HFF-Myc (cell line): ENCODE measurements at places on chromosomes 6 and 20.

DNA sequence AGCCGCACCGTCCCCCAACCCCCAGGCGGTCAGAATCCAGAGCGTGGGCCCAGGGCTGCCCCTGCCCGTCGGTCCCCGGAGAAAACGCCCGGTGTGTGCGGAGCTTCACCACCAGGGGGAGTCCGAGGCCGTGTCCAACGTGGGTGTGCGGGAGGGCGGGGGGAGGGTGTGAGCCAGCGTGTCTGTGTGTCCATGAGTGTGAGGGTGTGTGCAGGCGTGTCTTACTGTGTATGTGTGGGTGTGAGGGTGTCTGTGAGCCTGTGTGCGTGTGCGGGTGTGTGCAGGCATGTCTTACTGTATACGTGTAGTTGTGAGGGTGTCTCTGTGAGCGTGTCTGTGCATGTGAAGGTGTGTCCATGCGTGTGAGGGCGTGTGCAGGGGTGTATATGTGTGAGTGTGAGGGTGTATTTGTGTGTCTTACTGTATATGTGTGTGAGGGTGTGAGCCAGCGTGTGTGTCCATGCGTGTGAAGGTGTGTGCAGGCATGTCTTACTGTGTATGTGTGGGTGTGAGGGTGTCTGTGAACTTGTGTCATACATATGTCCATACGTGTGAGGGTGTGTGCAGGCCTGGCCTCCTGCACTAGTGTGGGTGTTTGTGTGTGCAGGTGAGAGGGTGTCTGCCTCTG is 24.6 kb upstream of the GATA5 start:
- DNase-seq = no peak

- no peak for DNase-seq
Observed at GRCh38 chr6:97195117-97195516, 87.9 kb downstream of the MMS22L start.

DNA sequence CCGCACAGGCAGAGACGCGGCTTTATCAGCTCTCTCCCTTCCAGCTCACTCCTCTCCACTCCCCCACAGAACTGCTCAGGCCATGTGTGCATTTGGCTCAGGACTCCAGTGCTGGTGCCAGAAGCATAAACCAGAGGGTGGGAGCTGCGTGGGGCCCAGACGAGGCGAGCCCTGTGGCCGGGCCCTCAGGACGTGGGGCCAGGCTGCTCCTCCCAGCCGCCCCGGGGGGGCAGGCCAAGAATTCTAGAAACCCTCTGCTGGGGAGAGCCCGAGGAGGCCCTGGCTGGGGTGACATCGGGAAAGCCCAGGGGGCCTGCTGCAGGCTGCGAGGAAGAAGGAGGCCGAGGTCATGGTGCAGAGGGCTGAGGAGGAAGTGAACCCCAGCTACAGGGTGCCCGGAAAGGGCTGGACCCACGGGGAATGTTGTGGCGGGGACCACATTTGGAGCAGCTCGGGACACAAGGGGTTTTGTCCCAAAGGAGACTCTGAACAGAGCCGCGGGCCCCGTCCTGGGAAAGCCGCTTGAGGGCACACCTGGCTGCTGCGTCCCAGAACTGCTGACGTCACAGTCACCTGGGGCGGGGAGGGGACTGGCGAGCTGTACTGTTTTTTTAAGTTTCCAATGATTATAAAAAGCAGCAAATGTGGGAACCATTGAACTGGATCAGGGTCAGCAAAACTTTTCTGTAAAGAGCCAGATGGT is 107.1 kb downstream of the BANF2 start:
- DNase-seq = peak; percentile 66

DNA sequence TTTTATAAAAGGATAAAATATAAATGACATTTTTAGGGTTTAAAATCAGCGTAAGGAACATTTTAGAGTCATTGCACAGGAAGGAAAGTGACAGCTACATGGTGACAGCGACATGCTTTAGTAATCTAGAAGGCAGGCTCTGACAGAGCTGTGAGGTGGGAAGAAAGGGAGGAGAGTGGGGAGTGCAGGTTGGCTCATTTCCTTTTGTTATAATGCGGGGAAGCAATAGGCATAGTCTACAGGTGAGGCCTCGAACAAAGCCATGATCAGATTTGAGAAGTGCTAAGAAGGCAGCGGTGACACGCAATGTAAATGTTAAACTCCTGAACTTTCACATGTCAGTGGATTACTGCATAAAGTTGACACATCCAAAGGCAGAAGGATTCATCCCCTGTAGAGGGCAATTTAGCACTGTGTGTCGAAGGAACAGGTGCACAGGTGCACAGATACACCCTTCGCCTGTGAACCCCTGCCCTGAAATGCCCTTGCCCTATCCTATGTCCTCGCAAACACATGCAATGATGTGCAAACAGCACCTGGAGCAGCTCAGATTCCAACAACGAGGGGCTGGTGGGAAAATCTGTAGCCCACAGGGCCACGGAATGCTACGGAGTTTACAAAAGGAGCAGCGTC is 32.4 kb upstream of the SMOC2 start:
- DNase-seq = no peak

DNA sequence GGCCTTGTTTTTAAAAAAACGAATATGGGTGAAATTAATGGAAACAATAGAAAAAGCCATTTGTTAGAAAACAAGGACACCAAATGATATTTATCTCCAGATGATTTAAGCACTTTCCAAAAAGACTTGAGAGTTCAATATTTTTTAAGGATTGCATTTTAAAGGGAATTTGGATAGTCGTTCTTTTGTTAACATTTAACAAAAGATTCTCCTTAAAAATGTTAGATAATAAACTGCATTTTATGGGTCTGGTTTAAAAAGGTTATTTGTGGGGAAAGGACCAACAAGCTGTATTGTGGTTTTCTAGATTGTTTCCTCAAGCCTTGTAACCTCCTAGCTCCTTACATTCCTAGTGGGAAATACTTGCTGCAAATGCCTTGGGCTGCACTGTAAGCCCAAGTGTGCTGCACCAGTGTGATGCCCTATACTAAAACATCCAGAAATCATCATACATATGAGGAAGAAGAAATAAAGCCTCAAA is 1.5 kb upstream of the PHIP start:
- no peak for DNase-seq

DNA sequence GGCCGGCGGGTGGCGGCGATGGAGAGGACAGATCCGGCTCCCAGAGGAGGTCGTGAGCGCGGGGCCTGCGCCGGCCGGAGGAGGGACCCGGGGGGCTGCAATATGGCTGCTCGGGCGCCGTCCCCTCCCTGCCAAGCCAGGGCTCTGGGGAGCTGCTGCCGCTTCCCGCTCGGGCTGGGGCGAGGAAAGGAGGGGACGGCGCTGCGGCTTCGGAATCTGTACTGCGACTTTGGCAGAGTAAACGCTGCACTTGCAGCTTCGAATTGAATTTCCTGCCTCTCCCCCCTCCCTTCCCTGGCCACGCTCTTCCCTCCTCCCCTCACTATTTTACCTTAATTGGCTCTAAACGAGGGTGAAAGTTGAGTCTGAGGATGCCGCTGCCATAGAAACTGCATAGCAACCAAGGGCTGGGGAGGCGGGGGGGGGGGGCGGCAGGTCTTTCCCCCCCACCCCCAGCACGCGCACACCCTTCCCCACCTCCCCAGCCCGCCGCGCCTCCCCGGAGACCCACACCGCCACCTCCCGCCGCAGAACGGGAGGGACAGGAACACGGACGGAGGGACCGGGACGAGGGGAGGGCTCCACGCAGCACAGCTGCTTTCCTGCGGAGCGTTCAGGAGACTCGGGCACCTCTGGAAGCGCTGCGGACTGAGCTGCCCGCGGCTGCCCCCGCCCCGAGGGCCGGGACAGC is 93.9 kb downstream of the RNASET2 start:
- no peak for DNase-seq

- DNase-seq = no peak
Observed at GRCh38 chr6:136777651-136778050, 14.6 kb downstream of the MAP3K5 start.

GRCh38 chr6:68718385-68719073 is 83.4 kb downstream of the ADGRB3 start:
- DNase-seq = no peak

- no peak for DNase-seq
Observed at GRCh38 chr6:125164696-125165095, 11.1 kb downstream of the TPD52L1 start.

DNA sequence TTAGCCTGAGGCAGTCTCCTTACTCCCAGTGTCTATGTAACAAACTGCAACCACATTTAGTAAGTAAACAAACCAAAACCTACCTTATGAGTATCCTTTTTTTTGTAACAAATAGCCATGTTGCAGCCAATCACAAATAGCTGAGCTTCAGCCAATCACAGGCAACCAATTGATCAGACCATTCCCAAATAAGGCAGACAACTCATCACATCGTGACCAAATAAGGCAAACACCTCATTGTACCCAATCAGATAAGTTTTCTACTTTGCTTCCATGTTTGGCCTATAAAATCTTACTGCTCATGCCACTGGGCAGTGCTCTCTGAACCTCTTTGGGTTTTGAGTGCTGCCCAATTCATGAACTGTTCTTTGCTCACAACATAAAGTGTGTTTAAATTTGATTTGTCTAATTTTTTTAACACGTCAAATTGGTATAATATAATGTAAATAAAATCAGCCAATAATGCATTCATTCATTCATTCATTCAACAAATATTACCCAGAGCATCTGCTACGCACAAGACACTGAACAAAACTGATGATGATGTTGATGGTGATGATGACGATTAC is 117.8 kb downstream of the BCAS1 start:
- no peak for DNase-seq

DNA sequence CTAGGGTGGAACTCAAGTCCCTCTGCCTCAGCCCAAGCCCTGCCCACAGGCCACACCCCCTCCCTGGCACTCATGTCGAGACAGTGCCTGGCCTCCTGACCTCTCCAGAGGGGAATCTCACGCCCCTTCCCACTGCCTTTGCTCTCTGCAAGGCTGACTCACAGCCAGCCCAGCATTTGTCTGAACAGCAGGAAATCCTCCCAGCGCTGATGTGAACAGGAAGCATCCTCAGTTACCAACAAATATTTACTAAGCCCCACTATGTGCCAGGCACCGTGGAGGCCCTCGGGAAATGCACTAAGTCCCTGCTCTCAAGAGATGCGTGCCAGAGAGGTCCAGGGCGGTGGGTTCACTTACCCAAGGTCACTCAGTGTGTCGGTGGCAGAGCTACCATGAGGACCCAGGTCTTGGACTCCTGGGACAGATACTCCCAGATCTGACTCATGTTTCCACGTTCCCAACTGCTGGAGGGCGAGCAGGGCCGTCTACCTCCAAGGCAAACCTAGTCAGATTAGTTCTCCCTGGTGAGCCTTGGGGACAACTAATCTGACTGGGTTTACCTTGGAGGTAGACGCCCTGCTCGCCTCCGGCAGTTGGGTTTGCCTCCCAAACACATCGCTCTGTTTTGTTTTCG is 7.8 kb downstream of the ADA start:
- peak; percentile 59 for DNase-seq

GRCh38 chr6:89828988-89829471 is 650 bp upstream of the CASP8AP2 start:
- no peak for DNase-seq

DNA sequence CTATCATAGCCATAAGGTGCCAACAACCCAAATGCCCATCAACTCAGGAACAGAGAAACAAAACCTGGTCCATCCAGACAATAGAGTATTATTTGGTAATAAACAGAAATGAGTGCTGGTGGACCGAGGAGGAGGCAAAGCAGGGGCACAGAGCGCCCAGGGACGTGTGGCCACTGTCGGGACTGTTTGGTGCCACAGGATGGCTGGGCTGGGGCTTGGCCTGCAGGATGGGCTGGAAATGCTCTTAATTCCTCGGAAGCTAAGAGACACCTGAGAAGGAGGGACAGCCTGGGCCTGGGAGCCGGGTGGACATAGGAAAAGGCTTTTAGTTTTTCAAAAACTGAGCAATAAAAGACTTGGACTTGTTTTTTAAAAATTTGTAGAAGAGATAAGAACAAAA is 216.4 kb downstream of the DLL1 start:
- no peak for DNase-seq

- DNase-seq = no peak
Observed at GRCh38 chr6:148776321-148777308, 29.8 kb downstream of the UST start.
